ENCODE measurements at places on chromosomes 2 and 18.

GRCh38 chr18:75527848-75528685 lies 100.6 kb upstream of the SMIM21 start:
- no peak for DNase-seq

DNA sequence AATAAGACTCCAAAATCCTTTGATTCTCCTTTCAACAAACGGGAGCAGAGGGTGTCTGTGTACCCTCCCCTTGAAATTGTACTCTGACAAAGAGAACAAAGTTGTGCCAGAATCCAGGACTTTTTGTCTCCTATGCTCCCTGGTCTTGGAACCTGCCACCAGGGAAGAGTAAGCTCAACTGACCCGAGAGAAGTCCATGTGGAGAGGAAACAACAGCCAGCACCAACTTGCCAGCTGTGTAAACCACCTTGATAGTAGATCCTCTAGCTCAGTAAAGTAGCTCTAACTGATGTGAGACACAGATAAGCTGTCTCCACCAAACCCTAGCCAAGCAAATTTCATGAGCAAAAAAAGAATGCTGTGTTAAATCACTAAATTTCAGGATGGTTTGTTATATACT lies 46.9 kb downstream of the LNPK start:
- DNase-seq, result no peak

DNA sequence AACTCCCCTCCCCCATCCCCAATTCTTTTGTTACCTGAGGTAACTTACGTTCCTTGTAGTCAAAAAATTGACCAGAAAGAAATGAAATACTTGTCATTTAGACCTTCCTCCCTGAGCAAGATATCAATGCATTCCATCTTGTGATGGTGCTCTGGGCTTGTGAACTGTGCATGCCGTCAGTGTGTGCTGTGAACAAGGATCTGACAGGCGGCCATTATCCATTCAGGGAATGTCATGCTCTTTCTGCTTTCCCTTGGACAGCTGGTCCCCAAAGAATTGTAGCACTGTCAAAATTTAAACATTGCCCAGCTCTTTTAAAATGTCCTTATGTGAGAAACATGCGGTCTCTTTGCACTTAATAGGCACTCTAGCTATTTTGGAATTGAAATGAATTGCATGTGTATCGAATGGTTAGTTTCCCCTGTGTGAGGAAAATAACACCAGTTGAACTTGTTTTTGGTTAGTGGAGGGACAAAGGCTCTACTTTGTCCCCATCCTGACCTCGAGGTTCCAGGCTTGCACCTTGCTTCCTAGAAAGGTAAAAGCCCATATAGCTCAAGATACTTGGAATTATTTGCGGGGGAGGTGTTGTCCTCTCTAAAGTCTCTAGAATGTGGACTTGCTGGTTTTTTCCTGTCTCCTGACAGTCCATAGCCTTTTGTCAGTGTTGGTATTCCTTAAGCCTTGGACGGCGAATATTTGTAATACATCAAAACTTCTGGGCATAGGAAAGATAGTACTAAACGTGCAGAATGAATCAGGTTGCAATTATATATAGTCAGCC lies 350.9 kb downstream of the NUP35 start:
- DNase-seq, result peak; percentile 8

GRCh38 chr2:191302459-191303139 lies 57.4 kb downstream of the MYO1B start:
- no peak for DNase-seq

GRCh38 chr2:134537121-134537520 lies 181.7 kb downstream of the TMEM163 start:
- DNase-seq, result no peak

GRCh38 chr2:49296107-49296867 lies 142.0 kb upstream of the FSHR start:
- DNase-seq, result no peak

GRCh38 chr2:62443886-62444285 lies 62.1 kb downstream of the TMEM17 start:
- DNase-seq, result no peak

DNA sequence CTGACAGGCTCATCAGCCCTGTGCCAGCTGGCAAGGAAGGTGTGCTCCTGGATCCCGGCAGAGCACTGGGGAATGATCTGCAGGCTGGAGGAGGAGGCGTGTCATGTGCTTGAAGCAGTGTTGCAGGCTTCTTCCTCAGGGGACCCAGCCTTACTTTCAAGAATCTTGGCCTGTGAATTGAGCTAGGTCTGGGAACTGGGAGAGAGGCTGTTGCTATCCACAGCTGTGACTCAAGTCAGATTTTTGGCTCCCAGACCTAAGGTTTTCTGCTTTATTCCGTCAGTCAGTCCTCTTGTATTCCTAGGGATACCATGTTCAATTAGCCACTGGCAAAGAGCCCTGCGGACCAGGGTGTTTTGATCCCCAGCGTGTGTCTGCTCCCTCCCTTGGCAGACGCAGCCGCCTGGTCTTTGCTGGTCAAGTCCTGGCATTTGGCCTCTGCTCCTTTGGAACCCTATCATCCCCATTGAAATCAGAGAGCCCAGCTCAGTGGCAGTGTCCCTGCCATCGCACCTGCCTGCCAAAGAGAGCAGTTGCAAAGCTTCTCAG lies 32.4 kb downstream of the ASB1 start:
- DNase-seq, result no peak

GRCh38 chr2:145980318-145980717 lies 1460.4 kb upstream of the ZEB2 start:
- DNase-seq, result no peak

DNA sequence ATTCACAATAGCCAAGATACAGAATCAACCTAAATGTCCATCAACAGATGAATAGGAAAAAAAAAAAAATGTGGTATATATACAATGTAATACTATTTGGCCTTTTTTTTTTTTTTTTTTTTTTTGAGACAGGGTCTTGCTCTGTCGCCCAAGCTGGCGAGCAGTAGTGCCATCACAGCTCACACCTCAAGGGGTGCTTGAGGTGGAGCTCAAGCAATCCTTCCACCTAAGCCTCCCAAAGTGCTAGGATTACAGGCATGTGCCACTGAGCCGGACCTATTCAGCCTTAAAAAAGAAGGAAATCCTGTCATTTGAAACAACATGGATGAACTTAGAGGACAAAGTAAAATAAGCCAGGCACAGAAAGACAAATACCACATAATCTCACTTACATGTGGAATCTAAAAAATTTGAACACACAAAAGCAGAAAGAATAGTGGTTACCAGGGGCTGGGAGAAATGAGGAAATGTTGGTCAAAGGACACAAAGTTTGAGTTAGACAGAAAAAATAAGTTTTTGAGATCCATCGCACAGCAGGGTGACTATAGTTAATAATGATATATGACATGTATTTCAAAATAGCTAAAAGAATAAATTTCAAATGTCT lies 26.0 kb downstream of the TLK1 start:
- DNase-seq, result no peak

DNA sequence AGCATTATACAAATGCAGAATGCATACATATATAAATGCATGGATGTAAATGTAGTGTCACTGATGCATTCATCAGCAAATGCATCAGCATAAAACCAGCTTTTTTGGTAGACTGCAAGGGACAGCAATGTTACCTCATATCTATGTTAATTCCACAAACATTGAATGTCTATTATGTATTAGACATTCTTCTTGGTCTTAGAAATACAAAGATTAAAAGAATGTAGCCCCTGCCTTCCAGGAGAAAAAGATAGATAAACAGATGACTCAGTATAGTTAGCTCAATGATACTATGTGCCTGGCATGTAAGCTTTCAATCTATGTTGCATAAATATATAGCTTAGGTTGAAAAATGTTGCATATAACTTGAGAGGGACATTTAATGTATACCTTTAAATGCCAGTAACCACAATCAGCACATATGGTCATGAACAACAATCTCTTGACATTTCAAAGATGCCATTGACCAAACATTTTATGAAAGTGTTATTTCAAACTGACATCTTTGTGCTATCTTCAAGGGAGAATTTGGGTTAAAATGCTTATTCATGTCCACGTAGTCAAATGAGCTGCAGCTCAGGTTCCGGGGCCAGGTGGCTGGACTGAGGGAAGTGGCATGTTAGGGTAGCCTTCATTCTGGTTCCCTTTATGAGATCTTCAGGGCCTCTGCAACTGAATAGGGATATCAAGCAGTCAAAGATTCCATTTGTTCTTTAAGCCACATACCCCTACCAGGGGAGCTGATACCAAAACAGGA lies 45.2 kb upstream of the GCG start:
- no peak for DNase-seq

- no peak for DNase-seq
Observed at GRCh38 chr2:241813644-241814392, 4.8 kb downstream of the NEU4 start.

DNA sequence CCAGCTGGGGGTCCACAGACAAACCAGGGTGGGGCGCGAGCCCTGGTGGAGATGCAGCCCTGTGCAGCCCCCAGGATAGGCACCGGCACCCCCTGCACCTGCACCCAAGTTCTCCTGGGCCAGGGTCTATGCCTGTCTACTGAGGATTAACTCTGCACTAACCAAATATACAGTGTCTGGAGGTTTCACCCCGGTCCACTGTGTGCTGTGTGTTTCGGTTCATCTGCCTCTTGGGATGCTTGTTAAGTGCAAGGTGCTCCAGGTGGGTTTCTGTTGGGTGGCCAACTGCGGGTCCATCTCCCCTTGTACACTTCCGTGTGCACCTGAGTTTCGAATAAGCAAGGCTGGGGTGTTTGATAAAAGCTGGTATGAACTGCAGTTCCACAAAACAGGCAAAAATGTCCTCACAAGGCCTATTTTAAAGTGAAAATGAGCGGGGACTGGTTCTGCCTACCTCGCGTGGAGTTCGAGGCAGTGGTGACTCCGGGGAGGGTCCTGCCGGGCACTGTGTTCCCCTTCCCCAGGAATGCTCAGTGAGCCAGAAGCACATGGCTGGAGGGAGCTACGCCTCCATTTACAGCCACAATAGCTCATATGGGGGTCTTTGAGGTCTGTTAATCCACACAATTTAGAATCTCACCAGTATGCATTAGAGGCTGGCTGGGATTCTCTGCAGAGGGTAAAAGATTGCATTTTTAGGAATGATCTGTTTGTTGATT lies 70.7 kb downstream of the EDAR start:
- DNase-seq, result no peak

DNA sequence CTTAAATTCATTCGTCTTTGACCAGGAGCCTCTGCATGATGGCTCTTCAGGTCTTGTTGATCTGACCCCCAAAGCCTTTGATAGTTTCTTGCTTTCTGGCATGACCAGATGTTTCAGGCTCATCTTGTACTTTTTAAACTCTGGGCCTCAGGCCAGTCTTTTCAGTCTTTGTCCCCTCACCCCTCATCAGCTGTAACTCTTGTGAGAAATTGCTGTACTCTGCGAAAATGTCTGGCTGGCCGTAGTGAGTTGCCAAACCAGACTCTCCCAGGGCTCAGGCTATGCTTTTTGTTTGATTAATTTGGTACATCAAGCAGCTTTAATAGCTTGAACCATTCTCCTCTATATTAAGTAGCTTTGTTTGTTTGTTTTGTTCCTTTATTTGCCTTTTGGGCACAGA lies 75.9 kb downstream of the BABAM2 start:
- DNase-seq, result no peak

DNA sequence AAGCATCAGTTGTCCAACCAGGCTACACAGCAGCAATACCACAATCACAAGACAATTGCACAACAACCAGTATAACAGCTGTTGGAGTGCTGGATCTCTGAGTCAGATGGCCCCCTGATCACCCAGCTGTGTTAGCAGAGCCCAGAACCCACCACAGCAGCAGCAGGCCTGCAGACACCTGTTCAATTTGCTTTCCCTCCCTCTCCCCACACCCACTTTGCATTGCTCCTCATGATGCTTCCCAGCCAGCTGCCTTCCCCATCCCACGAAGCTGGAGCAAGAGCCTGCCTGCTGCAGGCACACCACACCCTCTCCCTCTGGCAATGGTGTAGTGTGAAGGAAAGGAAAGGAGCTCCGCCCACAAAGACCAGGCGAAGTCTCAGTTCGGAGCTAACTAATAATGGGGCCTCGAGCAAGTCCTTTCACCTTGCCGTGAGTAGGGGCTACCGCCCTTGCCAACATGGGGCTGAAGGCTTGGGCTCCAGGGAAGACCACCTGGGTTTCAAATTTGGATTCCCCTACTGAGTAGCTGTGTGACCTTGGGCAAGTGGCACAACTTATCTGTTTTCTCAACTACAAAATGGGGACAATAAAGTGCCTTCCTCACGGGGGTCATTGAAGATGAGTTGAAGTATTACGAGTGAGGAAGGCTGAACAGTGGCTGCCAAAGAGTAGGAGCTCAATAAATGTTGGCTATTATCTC lies 19.4 kb upstream of the ZBTB7C start:
- no peak for DNase-seq

DNA sequence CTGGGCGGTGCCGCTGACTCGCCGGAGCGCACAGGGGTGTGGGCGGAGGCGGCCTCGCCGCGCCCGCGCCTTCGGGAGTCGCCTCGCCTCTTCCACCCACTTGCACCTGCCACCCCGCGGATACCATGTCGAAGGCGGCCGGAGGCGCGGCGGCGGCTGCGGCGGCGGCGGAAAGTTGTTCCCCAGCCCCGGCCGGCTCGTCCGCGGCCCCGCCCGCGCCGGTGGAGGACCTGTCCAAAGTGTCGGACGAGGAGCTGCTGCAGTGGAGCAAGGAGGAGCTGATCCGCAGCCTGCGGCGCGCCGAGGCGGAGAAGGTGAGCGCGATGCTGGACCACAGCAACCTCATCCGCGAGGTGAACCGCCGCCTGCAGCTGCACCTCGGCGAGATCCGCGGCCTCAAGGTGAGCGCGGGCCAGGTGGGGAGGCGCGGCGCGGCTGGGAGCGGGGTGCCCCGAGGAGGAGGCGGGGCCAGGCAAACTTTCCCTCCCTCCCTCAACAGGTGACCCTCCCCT lies 766 bp downstream of the CCDC85A start:
- DNase-seq, result peak; percentile 43

DNA sequence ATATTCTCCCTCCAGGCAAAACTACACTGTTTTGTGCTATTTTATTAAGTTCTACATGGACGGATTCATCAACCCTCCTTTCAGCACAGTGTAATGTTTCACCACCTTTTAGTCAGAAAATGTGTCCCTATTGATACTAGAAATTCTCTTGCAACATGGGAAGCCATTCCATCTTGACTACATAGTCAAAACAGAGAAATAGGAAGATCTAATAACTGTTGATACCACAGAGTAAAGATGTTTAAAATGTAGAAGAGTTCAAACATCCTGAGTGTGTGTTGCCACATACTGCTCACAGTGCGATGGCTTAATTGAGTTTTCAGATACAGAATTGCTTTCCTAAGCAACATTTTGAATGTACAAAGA lies 492.2 kb upstream of the RAB12 start:
- DNase-seq, result no peak

DNA sequence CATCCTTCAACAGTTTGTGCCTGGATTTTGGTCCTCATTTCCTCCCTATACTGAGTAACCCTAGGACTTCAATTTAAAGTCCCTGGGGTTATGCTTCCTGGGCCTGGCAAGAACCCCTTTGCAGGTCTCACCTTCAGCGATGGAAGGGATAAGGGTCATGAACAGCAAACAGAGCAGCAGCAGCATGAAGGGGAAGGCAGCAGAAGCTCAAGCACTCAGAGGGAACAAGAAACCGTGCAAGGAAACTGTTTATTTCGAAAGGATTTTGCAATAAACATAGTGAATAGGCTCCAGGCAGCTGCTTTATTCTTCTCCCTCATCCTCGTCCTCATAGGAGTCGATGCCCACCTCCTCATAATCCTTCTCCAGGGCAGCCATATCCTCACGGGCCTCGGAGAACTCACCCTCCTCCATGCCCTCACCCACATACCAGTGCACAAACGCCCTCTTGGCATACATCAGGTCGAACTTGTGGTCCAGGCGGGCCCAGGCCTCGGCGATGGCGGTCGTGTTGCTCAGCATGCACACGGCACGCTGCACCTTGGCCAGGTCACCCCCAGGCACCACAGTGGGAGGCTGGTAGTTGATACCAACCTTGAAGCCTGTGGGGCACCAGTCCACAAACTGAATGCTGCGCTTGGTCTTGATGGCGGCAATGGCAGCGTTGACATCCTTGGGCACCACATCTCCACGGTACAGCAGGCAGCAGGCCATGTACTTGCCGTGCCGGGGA lies 2.8 kb upstream of the TUBA4B start:
- no peak for DNase-seq

All from neuronal stem cell (in vitro differentiated cells).